Stimulated activated CD8-positive, alpha-beta memory T cell treated with anti-CD3 and anti-CD28 coated beads, Interleukin-15, amount 100 ng/mL, for 1 hour (primary cell): ENCODE measurements at places on chromosomes 11 and 22.

GRCh38 chr11:97912629-97913028 lies 1108.1 kb upstream of the CNTN5 start:
- no peak for DNase-seq

DNA sequence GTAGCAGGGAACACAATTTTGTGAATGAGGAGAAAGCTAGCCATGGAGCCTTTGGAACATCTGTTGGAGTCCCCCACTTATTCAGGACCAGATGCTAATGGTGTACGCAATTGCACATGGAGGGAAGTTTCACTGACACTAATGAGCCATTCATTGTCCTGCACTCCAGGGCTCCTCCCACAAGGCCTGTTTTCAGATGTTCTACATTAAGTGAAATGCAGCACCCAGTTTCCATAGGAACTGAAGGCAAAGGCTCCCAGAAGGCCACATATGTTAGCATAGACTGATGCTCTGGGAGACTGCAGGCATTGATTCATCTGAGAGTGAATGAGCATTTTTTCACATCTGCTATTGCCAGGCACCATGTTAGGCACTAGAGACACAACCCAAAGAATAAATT lies 399.5 kb downstream of the ETS1 start:
- DNase-seq = no peak

DNA sequence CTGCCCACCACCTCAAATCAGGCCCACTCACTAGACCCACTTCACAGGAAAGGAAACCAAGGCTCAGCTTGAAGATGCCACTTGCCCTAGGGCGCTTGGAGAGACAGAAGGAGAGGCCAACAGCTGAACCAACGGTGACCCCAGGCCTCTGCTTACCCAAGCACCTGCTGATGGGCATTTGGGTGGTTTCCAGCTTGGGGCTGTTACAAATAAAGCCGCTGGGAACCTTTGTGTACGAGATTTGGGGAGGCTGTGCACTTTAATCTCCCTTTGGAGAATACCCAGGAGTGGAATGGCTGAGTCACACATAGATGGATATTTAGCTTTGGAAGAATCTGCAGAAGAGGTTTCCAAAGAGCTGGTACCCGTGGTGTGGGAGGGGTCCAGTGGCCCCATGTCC lies 50.9 kb upstream of the LINC01488 start:
- DNase-seq = no peak

DNA sequence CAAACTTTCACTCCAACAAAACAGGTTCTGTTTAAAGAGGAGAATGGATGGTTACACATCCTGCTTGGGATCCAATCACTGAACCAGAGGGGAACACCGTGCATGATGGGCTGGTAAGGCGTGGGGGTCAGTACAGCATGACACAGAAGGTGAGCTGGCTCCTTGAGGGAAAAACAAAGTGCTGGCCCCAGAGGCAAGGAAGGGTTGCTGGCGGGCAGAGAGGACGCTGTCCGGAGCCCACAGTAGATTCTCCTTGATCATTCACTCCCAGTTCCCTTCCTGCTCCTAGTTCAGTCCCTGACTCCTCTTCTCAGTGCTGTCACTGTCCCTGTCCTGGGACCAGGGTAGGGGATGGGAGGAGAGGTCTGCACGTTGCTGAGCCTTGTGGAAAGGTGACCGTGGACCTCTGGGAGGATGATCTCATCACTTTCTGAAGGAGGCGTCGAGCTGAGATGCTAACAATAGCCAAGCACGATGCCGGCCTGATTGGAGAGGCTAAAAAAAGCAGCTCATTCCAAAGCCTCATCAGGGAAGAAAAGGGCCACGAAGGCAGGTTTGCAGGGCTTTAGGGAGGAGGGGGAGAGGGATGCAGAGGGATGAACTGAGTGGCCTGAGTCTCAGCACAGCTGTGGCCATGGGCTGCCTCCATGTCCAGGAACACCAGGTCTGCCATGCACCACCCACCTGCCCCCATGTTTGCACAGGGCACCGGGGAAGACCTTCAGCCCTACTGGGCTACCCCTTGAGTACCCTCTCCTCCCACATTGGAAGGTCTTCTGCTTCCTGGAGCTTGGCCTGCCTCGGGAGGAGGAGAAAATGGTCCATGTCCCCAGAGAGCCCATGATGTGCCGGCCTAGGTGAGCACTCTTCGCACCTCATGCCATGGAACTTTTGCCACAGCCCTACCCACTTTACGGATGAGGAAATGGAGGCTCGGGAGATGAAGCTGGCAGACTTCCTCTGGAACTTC lies 72.7 kb upstream of the RTL6 start:
- DNase-seq = no peak

DNA sequence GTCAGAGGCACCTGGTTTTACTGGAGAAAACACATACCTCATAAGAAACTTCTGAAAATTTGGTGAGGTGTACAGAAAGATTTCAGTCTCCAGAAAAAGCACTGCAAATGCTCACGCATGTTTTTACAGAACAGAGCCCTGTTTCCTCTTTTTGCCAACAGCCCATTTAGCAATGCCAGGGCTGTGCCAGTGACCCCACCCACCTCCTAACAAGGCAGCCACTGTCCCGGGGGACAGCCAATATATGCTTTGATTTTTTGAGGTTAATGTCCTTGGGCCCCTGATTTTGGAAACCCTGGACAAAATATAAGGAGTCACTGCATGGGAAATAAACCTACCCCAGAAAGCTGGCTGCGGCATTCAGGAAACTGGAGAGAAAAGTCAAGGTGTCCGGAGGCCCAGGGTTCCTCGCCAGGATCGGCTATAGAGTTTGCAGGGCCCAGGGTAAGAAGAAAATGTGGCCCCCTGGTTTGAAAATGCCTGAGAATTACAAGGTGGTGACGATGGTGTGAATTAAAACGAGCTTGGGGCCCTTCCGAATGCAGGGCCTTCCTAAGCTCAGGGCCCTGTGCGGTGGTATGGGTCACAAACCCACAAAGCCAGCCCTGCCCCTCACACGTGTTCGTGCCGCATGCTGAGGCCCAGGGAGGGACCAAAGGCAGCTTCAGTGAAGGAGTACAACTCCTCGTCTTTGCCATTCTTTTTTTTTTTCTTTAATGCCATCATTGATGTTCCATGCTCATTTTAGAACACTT lies 71.1 kb upstream of the WNT7B start:
- DNase-seq = no peak

DNA sequence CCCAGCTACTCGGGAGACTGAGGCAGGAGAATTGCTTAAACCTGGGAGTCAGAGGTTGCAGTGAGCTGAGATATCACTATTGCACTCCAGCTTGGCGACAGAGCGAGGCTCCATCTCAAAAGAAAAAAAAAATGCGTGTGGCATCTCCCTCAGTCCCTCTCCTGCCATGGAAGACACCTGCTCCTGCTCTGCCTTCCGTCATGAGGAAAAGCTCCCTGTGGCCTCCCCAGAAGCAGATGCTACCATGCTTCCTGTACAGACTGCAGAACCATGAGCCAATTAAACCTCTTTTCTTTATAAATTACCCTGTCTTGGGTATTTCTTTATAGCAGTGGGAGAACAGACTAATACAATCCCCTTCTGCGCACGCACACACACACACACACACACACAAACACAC lies 249.4 kb downstream of the MN1 start:
- DNase-seq = no peak

DNA sequence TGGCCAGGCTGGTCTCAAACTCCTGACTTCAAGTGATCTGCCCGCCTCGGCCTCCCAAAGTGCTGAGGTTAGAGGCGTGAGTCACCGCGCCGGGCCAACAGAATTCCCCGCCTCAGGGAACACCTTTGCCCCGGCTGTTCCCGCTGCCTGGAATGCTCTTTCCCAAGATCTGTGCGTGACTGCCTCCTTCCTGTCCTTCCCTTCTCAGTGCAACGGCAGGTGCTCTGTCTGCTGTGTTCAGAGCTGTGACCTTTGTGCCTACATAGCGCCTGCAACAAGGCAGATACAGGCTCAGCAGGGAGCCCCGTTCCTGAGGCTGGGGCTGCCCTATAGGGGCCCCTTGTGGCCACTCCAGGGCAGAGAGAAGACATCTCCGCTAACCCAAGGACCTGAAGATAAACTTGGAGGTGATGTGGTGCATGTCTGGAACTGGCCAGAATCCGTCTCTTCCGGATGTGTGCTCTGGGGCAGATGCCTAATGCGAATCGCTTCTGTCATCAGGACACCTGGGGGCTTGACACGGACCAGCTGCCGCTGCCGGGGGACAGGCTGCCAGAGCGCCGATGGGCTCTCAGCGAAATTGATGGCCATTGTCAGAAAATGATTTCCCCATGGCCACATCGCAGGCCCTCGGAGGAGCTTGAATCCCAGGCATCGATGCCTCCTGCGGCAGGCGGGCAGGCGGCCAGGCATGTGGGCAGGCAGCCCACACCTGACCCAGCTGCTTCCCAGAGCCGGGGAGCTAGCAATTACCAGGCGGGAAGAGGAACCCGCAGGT lies 43.5 kb upstream of the TCF20 start:
- DNase-seq = no peak

DNA sequence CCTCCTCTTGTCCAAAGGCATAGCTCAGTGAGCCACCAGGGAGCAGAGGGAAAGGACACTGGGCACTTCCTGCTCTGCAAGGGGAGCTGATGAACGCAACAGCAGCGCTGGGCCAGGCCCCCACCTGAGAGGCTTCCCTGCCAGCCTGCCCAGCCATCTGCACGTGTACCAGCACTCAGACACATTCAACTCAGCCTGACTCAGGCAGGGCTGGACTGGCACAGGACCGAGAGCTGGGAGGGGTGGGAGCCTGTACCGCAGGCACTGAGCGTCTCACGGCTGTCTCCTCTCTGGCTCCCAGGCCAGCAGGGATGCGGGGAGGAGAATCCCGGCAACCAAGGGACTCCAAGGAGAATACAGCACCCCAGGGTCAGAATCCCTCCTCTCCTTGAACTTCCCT lies 411.8 kb downstream of the CTTN start:
- DNase-seq = no peak
